ENCODE measurements at places on chromosomes 16 and 17. TPM values are rescaled to one million over a fixed set of nuclear protein-coding genes. Genes with fewer than 3 reads are reported as not detected.

The ATP1B2 gene
- total RNA-seq = 0.33 TPM

The TEX19 gene
- total RNA-seq = 0.27 TPM

The STAC2 gene
- total RNA-seq = 0.14 TPM

The SPATA32 gene
- total RNA-seq = 0.17 TPM

The CA5A gene
- not detected for total RNA-seq

The CTRB1 gene
- not detected for total RNA-seq

Data from A549 treated with CpdA at 1 μM for 4 hours (cell line).